ENCODE measurements at places on chromosomes 11 and 22. TPM values are rescaled to one million over a fixed set of nuclear protein-coding genes. Genes with fewer than 3 reads are reported as not detected.
A peak's percentile ranks its signal among the peaks of the same experiment; 100 is the strongest.

DNA sequence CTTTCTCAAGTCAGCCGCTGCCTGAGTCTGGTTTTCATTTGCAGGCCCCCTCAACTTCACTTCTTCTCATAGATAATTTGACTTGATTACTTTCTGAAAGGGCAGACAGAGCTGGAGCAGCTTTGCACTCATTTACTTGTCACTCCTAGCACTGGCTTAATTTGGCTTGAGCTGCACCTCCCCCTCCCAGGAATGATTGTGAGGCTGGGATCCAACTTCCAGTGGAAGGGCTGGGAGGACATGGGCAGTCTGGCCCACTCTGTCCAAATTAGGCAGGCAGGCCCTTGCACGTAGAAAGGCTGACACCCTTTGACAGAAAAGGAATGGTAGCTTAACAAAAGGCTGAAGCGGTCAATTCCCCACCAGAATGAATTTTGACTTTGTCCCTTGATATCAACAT is 453.9 kb downstream of the ETS1 start:
- DNase-seq: no peak
- H3K27ac ChIP-seq: no peak overlapping the region
- no peak overlapping the region for H3K4me3 ChIP-seq
- H3K4me1 ChIP-seq: no peaks in the 10 kb centered on the region

- no peaks in the 10 kb centered on the region for H3K27me3 ChIP-seq
- H3K36me3 ChIP-seq: no peaks in the 10 kb centered on the region
- no peaks in the 10 kb centered on the region for H3K4me1 ChIP-seq
- no peak overlapping the region for H3K4me3 ChIP-seq
- no peak overlapping the region for H3K27ac ChIP-seq
Measured at GRCh38 chr11:100930185-100930778, 199.3 kb downstream of the PGR start.

- H3K4me3 ChIP-seq: no peak overlapping the region
- H3K27me3 ChIP-seq: no peaks in the 10 kb centered on the region
- no peak for DNase-seq
- no peaks in the 10 kb centered on the region for H3K4me1 ChIP-seq
- no peaks in the 10 kb centered on the region for H3K36me3 ChIP-seq
Measured at GRCh38 chr11:126891556-126892217, 108.9 kb downstream of the KIRREL3 start.

DNA sequence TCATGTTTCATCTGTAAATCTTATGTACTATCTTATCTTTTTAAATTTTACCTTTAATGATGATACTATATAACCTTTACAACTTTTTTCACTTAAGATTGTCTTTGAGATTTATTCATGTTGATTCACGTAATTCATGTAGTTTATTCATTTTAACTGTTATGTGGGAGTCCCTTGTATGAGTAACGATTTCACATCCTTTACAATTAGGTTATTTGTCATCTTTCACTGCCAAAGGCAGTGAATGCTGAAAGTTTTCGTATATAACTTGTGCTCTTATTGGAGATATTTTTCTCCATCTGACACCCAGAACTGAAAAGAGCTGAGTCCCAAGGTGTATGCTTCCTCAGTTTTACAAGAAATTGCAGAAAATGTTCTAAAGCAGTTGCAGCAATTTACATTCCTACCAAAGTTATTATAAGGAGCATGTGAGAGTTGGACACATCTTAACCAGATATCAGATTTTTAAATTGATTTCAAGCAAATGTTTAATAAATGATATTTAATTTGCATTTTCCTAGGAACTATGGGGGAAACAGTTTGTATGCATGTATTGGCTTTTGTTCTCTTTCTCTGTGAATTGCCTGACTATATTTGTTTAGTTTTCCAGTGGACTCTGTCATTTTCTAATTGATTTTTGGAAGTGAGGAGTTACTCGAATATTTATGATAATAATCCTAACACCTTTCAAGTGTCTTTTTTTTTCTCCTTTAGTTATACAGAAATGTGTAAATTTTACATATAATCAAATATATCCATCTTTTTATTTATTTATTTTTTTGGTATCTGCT is 6.4 kb downstream of the ARL14EP start:
- peaks cover 33% of the 10 kb centered on the region for H3K36me3 ChIP-seq
- peaks cover 2% of the 10 kb centered on the region for H3K4me1 ChIP-seq
- no peak for DNase-seq
- H3K27ac ChIP-seq: no peak overlapping the region
- H3K4me3 ChIP-seq: no peak overlapping the region

DNA sequence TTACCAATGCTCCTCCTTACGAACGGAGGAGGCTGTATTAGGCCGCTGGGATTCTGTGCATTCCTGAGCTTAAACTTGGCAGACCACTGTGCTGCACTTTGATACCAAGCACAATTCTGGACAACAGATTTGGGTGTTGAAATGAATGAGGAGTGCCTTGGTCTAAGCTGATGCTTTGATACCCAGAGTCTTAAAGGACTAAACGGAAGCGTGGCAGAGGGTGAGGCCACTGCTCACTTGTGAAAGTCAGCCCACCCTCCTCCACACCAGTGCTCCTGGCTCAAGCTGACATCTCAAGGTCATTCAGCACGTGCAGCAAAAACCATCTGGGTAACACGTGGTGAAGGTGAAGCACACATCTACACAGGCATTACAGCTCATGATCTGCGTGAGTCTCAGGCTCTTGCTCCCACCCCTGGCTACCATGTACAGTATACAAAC is 85.9 kb downstream of the MICAL3 start:
- no peaks in the 10 kb centered on the region for H3K27me3 ChIP-seq
- no peak overlapping the region for H3K27ac ChIP-seq
- DNase-seq: no peak
- no peaks in the 10 kb centered on the region for H3K36me3 ChIP-seq
- peaks cover 18% of the 10 kb centered on the region for H3K4me1 ChIP-seq
- H3K4me3 ChIP-seq: no peak overlapping the region

DNA sequence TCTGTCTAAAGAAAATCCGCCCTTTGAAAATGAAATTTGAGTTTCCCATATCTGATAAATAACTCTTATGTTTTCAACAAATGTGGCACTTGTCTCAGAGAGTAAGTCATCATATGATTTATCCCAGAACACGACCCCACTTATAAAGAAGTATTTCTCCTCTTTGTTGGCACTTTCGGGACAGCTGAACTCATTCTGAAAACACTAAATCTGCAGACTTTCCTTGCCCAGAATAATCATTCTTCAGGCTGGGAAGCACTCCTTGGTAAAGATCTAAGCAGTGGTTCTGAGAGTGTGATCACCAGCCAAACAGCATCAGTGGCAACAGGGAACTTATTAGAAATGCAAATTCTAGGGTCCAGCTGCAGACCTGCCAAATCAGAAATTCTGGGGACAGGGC is 532.2 kb upstream of the API5 start:
- no peaks in the 10 kb centered on the region for H3K27me3 ChIP-seq
- no peak overlapping the region for H3K27ac ChIP-seq
- H3K36me3 ChIP-seq: no peaks in the 10 kb centered on the region
- no peak for DNase-seq
- H3K4me1 ChIP-seq: no peaks in the 10 kb centered on the region

- no peak overlapping the region for H3K27ac ChIP-seq
- no peaks in the 10 kb centered on the region for H3K36me3 ChIP-seq
- no peaks in the 10 kb centered on the region for H3K4me1 ChIP-seq
- no peak overlapping the region for H3K4me3 ChIP-seq
- no peaks in the 10 kb centered on the region for H3K27me3 ChIP-seq
Measured at GRCh38 chr11:110184456-110184855, 91.3 kb downstream of the ZC3H12C start.

GRCh38 chr11:57903011-57903410 is 120.7 kb upstream of the OR9Q1 start:
- DNase-seq: no peak
- H3K27me3 ChIP-seq: no peaks in the 10 kb centered on the region
- H3K27ac ChIP-seq: no peak overlapping the region

DNA sequence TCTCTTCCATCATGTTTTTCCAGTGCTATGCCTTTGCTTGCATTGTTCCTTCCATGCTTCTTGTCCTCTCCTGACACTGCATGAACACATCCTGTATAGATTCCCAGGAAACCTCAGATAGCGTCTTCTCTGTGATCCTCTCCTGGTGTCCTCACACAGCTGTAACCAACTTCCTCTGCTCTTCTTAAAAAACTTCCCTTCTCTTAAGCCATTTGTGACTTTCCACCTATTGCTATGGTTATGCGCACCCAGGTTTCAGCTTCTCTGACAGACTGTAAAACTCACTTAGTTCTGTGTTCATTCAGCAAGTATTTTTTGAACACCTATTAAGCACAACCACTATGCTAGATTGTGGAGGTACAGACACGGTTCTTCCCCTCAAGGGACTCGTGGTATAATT is 5.1 kb upstream of the APLP2 start:
- peaks cover 3% of the 10 kb centered on the region for H3K27me3 ChIP-seq
- no peak for DNase-seq
- H3K36me3 ChIP-seq: no peaks in the 10 kb centered on the region
- peaks cover 8% of the 10 kb centered on the region for H3K4me1 ChIP-seq

DNA sequence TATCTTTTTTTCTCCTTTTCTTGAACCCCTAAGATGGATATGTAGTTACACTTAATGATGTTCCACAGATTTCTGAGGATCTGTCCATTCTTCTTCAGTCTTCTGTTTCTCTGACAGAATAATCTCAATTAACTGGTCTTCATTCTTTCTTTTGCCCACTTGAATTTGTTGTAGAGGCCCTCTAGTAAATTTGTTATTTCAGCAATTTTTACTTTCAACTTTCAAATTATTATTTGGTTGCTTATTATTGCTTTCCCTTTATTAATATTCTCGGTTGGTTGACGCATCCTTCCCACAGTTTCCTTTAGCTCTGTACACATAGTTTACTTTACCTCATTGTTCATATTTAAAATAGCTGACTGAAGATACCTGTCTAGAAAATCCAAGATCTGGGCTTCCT is 1013.7 kb upstream of the CNTN5 start:
- H3K4me1 ChIP-seq: no peaks in the 10 kb centered on the region
- DNase-seq: no peak
- no peaks in the 10 kb centered on the region for H3K36me3 ChIP-seq
- H3K27ac ChIP-seq: no peak overlapping the region
- no peaks in the 10 kb centered on the region for H3K27me3 ChIP-seq

DNA sequence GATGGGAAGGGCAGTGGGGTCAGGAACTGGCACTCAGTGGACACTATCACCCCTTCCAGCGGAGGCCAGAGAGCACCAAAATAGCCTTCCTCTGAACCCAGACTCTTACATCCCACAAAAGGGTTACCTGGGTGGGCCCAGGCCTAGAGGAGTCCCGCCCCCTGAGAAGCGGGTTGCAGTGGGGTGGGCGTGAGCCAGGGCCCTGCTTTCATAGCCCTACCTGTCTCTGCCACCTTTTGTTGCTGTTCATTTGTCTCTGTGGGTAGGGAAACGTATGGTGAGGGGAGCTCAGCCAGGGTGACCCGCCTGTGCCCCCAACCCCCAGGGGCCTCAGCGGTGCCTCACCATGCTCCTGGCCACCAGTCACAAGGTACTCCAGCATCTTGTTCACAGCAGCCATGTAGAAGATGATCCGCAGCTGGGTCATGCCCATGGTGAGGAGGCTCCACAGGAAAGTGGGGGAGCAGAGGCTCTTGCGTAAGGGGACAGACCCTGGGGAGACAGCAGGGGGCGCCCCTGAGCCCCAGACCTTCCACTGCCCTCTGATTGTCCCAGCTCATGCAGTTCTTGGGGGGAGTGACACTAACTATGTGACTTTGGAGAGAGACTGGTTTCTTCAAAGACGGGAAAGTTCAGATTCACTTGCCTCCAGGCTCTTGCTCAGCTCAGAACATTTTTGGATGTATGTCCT is 24.0 kb downstream of the SLC43A1 start:
- no peaks in the 10 kb centered on the region for H3K27me3 ChIP-seq
- no peak overlapping the region for H3K4me3 ChIP-seq
- DNase-seq: peak; percentile 68
- no peaks in the 10 kb centered on the region for H3K4me1 ChIP-seq
- H3K36me3 ChIP-seq: peaks cover 15% of the 10 kb centered on the region

GRCh38 chr11:14898355-14898754 is 6.3 kb upstream of the CYP2R1 start:
- no peak for DNase-seq
- no peak overlapping the region for H3K4me3 ChIP-seq
- no peaks in the 10 kb centered on the region for H3K4me1 ChIP-seq
- no peaks in the 10 kb centered on the region for H3K36me3 ChIP-seq
- H3K27ac ChIP-seq: no peak overlapping the region
- H3K27me3 ChIP-seq: no peaks in the 10 kb centered on the region

The NAP1L4 gene
- 237 TPM for total RNA-seq

- no peak for DNase-seq
- no peaks in the 10 kb centered on the region for H3K36me3 ChIP-seq
- H3K4me1 ChIP-seq: no peaks in the 10 kb centered on the region
- H3K4me3 ChIP-seq: no peak overlapping the region
- no peaks in the 10 kb centered on the region for H3K27me3 ChIP-seq
Measured at GRCh38 chr11:46976182-46976854, 39.8 kb downstream of the CSTPP1 start.

The CCDC188 gene
- 0.64 TPM for total RNA-seq

GRCh38 chr11:92890846-92891245 is 78.6 kb upstream of the MTNR1B start:
- H3K27ac ChIP-seq: no peak overlapping the region
- no peak overlapping the region for H3K4me3 ChIP-seq
- no peak for DNase-seq
- H3K4me1 ChIP-seq: no peaks in the 10 kb centered on the region

GRCh38 chr11:123577081-123577598 is 77.3 kb downstream of the SCN3B start:
- no peaks in the 10 kb centered on the region for H3K27me3 ChIP-seq
- H3K4me3 ChIP-seq: no peak overlapping the region
- no peaks in the 10 kb centered on the region for H3K36me3 ChIP-seq
- DNase-seq: peak; percentile 61
- H3K27ac ChIP-seq: no peak overlapping the region

GRCh38 chr22:47586946-47587345 is 824.5 kb downstream of the TBC1D22A start:
- no peaks in the 10 kb centered on the region for H3K36me3 ChIP-seq
- no peaks in the 10 kb centered on the region for H3K4me1 ChIP-seq
- no peaks in the 10 kb centered on the region for H3K27me3 ChIP-seq
- no peak overlapping the region for H3K4me3 ChIP-seq
- H3K27ac ChIP-seq: no peak overlapping the region

DNA sequence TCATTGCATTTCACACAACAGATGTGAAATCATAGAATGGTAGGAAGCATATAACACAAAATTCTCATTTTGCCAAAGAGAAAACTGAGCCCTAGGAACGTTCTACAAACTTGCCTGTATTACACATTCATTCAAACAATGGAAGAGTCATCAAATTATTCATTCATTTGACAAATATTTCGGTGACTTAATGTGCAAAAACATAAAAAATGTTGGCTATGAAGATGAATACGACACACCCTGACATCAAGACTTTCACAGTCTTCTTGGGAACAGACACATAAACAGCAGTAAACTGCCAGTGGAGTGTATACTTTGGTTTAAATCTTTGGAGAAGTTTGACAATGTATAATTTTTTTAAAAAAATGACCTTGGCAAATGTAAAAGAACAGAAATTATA is 20.4 kb upstream of the C11orf87 start:
- no peak overlapping the region for H3K27ac ChIP-seq
- H3K36me3 ChIP-seq: no peaks in the 10 kb centered on the region
- no peaks in the 10 kb centered on the region for H3K4me1 ChIP-seq
- H3K27me3 ChIP-seq: no peaks in the 10 kb centered on the region
- no peak for DNase-seq
